ENCODE measurements at places on chromosomes 1 and 21.

GRCh38 chr1:6724517-6725141 is 23.0 kb upstream of the DNAJC11 start:
- peak; percentile 63 for DNase-seq

DNA sequence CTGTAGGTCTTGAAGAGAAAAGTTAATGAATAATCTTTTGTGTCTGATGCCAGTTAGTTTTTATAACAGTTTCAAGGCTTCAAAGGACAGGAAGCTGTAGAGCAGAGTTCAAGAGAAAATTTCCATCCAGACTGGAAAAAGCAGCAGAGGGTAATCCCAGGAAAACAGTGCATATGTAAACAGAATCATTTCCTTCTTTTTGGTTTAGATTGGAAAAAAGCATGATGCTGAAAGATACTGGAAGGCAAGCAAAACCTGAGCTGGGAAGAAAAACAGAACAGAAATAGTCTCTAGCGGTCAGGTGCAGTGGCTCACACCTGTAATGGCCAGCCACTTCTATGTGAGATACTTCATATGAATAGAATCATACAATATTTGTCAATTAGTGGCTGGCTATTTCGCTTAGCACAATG is 71.9 kb downstream of the ZSWIM5 start:
- no peak for DNase-seq

GRCh38 chr1:210143465-210144062 is 89.0 kb upstream of the SERTAD4 start:
- peak; percentile 57 for DNase-seq

DNA sequence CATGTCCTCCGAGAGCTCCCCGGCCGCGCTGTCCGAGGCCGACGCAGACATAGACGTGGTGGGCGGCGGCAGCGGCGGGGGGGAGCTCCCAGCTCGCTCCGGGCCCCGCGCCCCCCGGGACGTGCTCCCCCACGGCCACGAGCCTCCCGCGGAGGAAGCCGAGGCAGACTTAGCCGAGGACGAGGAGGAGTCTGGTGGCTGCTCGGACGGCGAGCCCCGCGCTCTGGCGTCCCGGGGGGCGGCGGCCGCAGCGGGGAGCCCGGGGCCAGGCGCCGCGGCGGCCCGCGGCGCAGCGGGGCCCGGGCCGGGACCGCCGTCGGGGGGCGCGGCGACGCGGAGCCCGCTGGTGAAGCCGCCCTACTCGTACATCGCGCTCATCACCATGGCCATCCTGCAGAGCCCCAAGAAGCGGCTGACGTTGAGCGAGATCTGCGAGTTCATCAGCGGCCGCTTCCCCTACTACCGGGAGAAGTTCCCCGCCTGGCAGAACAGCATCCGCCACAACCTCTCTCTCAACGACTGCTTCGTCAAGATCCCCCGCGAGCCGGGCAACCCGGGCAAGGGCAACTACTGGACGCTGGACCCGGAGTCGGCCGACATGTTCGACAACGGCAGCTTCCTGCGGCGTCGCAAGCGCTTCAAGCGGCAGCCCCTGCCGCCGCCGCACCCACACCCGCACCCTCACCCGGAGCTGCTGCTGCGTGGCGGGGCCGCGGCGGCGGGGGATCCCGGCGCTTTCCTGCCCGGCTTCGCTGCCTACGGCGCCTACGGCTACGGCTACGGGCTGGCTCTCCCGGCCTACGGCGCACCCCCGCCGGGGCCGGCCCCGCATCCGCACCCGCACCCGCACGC is 547 bp downstream of the FOXD2 start:
- DNase-seq = no peak

DNA sequence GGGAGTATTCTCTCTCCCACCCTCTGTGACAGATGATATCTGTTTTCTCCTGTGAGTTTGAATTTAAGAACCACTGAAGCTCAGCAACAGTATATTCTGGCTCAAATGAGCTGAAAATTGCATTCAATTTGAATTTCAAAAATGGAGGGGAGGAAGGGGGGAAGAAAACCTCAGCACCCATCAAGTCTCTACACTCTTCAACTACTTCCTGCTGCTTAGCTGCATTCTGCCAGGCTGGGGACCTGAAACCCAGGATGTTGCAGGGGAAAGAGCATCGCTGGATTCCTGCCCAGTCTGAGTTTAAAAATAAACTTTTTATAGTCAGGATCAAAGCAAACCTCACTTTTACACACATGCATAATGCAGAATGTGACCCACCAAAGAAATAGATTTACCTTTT is 214.3 kb upstream of the ESRRG start:
- DNase-seq = no peak

DNA sequence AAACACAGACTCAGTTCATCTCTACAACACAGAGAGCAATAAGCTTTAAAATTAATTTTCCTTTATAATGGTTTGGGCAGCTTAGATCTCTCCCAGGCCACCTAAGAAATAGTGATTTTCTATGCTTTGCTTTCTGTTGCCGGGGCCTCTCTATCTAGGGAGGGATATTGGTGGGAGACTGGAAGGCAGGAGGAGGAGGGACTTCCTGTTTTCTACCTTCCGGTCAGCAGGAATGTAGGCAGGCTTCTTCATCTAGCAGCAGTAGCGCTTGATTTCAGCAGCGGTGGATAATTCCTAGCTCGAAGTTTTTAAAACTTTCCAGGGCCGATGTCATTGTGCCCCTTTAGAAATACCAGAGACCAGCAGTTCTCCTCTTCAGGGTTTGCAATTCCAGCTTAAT is 5.1 kb upstream of the DESI2 start:
- DNase-seq = no peak

DNA sequence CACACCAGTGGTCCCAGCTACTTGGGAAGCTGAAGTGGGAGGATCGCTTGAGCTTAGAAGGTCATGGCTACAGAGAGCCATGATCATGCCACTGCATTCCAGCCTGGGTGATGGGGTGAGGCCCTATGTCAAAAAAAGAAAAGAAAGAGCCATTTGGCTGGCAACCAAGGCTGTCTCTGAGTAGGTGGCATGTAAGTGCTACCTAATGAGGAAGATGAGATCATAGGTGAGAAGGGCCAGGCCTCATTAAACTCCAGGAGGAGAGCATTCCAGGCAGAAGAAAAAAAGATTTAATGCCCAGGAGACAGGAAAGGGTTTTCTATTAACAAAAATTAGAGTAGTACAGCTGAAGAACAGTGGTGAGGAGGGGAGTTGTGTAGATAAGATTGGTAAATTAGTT is 103.4 kb upstream of the ZNF678 start:
- DNase-seq = no peak

DNA sequence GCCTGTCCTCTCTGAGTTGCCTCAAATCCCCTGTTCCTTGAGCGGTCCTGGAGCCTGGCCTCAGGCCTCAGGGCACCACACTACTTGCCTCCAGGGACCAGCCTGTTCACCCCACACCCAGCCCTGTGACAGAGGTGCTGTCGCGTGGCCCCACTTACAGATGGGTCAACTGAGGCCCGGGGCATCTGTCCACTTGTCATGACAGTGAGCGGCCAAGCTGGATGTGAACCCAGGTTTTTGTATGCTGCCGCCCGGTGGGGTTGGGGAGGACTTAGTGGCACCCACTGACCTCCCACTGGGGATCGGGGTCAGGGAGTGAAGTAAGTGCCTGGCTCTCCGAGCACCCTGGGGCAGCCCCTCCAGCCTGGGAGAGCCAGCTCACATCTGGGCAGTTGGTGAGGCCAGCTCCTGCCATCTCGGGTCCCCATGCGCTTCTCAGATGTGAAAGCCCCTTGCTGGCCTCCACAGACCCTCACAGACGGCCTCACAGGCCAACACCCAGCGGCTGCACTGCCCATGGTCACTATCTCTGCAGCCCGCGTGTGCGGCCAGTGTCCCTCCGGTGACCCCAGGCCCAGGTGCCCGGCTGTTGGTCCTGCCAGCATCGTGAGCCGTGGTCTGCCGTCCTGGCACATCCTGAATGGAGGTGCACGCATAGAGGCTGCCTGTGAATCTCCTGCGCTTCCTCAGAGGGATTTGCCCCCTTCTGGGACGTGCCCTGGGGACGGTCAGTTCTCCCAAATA is 9.3 kb upstream of the FAAP20 start:
- no peak for DNase-seq

DNA sequence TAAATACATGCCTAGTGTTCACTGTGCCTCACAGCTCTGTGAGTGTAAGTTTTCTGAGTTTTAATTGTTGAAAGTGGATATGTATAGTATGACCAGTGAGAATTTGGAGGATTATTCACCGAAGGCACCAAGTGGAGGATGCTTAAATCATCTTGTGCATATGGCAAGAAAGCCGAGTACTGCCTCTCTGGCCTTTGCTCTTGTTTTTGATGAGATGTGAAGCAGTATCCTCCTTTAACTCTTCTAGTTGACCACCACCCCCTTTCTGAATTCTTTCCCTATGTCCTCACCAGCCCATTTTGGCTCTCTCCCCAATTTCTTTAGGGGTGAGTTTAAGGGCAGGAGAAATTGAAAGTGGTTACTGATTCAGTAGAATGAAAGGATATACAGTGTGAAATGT is 130.4 kb downstream of the SYT2 start:
- no peak for DNase-seq

DNA sequence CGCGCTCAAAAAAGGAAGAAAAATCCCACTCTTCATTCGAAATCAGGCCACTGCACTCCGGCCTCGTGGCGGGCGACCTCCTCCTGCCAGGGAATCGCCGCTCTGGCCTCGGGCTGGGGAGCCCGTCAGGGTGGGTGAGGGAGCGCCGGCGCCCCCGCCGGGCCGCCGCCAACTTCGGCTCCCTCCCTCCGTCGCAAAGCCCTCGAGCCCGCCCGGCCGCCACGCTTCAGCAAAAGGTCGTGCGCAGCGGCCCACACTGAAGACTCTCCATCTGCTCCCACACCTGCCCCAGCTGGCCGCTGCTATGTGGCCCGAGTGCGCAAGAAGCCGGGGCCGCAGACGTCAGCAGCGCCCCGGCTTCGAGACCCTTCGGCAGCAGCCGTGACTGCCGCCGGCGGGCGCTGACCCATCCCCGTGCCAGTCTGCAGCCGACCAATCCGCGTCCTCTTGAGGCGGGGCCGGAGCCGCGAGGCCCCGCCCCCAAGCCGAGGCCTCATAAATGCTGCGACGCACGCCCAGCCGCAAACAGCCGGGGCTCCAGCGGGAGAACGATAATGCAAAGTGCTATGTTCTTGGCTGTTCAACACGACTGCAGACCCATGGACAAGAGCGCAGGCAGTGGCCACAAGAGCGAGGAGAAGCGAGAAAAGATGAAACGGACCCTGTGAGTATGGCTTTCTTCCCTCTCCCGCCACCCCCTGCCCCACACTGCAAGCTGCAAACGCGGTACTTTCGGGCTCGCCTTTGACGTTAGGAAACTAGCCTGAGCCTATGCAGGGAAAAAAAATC is at the start of gene RGS2:
Gene RGS2, plus strand, starts transcription at position 522 of the 789 bp plus-strand sequence. Its CDS starts 33 bp downstream, at position 555.
- peak; percentile 88 for DNase-seq
